Thoracic aorta endothelial cell (primary cell): ENCODE measurements at places on chromosomes 5 and 9. TPM values are rescaled to one million over a fixed set of nuclear protein-coding genes. Genes with fewer than 3 reads are reported as not detected.

The AK8 gene
- total RNA-seq = 0.13 TPM in 1 of 2 replicates, not detected in the other

The CORO2A gene
- 0.40 and 0.72 TPM in 2 replicates for total RNA-seq

The SPATA31C1 gene
- not detected in 2 replicates for total RNA-seq

The KLF4 gene
- total RNA-seq = 0.80 and 1.8 TPM in 2 replicates

The ADAMTS6 gene
- 77.3 and 134 TPM in 2 replicates for total RNA-seq

The SPATA31E1 gene
- total RNA-seq = not detected in 2 replicates

The FAM221B gene
- total RNA-seq = not detected in 2 replicates

The IL5 gene
- total RNA-seq = not detected in 2 replicates

The C1QTNF2 gene
- not detected in 2 replicates for total RNA-seq

The SOWAHA gene
- total RNA-seq = not detected in 2 replicates

The C9orf152 gene
- not detected in 2 replicates for total RNA-seq

The DDX4 gene
- not detected in 2 replicates for total RNA-seq

The MYOZ3 gene
- under 0.01 and 0.22 TPM in 2 replicates for total RNA-seq

The EFNA5 gene
- 23.8 and 25.8 TPM in 2 replicates for total RNA-seq

The CATSPER3 gene
- total RNA-seq = not detected in 2 replicates

The ACTL7A gene
- not detected in 2 replicates for total RNA-seq

The DDX41 gene
- 72.4 and 90.8 TPM in 2 replicates for total RNA-seq

The CCL27 gene
- total RNA-seq = not detected in 2 replicates

The FOXD4L3 gene
- total RNA-seq = 0.27 TPM in 1 of 2 replicates, not detected in the other

The SLC6A3 gene
- not detected in 2 replicates for total RNA-seq

The TEX48 gene
- not detected in 2 replicates for total RNA-seq

The DOCK8 gene
- total RNA-seq = 0.80 and 1.3 TPM in 2 replicates

The STPG3 gene
- not detected in 2 replicates for total RNA-seq

The NUDT2 gene
- 9.7 and 32.8 TPM in 2 replicates for total RNA-seq

The CAVIN4 gene
- 1.9 and 2.9 TPM in 2 replicates for total RNA-seq

The MLLT3 gene
- total RNA-seq = 8.6 and 12.4 TPM in 2 replicates

The PCDHA4 gene
- total RNA-seq = 0.22 and 0.27 TPM in 2 replicates

The SARDH gene
- total RNA-seq = 0.40 and 0.50 TPM in 2 replicates
